ENCODE measurements at places on chromosomes 16 and 17.

DNA sequence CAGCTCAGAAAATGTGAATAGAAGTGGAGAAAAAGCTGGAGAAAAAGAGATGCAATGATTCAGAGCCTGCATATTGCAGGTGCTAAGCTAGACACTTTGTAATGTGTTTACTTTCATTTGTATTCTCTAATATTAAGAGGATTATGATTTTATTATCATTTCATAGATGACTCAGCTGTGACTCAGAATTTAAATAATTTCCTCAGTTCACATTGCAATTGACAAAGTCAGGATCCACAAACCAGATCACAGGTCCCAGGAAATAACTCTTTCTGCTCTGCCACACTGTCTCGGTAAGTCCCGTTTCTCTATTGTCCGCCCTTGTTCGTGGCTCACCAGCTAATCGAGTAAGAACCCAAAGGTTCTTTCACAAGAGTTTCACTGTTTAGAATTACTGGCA lies 235.4 kb upstream of the MON1B start:
- DNase-seq = no peak

DNA sequence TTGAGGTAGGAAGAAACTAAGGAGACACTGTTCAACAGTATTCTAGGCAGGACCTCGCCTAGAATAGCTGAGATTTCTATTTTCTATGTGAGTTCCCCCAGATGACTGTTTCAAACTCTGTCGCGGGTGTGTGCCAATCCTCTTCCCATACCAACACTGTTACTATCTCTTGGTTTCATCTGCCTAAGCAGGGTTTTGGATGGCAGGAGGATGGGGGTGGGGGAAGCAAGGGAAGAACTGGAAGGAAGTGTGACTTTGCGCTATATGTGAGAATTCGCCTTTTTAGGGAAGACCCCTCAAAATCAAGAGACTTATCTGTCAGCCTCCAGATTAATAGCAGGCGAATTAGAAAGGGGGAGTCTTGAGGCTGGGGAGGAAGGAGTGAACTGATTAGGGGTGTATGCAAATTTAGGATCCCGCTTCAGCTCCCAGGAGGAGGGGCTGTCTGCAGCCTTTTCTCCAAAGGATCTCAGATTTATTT lies 521 bp upstream of the G6PC3 start:
- no peak for DNase-seq

DNA sequence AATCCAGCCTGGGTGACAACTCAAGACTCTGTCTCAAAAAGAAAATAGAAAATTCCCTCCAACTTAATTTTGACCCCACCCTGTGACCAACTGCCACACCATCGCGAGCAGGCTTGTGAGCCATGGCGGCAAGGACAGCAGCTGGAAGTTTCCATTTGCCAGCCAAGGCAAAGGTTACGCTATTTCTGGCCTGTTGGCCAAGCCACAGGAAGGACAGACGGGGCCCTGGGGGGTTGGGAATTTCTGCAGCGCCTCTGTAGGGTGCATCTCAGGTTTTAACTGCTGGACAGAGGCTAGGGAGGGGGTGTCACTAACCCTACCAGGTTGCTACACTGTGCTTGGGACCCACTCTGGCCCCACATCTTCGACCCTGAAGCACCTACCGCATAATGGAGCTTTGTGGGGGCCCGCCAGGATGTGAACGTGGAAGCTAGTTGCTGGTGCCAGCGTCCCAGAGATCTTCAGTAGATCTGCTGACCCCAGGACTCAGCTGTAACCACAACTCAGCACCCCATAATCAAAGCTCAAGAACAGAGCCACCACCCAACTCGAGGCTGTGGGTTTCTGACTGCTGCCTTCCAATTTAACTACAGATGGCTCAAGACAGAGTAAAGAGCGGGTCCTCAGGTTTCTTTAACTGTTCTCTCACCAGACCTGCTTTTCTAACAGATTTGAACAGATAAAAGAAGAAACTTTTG lies 10.9 kb downstream of the KIFC3 start:
- DNase-seq = no peak

GRCh38 chr16:69804297-69804696 lies 42.2 kb downstream of the WWP2 start:
- DNase-seq = no peak

DNA sequence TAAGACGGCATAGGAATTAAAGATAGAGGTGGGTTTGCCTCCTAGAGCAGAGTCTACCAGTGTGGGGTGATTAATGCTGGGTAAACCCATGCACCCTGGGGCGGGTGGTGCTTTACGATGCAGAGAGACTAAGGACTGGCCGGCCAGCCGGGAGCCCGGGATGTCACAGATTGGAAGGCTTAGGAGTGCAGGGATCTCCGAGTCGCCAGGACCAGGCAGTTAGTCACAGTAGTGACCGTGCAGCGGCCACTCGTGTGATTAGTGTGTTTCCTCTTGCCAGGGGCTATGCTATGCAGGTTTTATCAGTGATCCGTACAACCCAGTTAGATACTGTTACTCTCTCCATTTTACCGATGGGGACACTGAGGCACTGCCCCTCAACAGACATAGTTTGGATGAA lies 10.4 kb downstream of the CMIP start:
- no peak for DNase-seq

DNA sequence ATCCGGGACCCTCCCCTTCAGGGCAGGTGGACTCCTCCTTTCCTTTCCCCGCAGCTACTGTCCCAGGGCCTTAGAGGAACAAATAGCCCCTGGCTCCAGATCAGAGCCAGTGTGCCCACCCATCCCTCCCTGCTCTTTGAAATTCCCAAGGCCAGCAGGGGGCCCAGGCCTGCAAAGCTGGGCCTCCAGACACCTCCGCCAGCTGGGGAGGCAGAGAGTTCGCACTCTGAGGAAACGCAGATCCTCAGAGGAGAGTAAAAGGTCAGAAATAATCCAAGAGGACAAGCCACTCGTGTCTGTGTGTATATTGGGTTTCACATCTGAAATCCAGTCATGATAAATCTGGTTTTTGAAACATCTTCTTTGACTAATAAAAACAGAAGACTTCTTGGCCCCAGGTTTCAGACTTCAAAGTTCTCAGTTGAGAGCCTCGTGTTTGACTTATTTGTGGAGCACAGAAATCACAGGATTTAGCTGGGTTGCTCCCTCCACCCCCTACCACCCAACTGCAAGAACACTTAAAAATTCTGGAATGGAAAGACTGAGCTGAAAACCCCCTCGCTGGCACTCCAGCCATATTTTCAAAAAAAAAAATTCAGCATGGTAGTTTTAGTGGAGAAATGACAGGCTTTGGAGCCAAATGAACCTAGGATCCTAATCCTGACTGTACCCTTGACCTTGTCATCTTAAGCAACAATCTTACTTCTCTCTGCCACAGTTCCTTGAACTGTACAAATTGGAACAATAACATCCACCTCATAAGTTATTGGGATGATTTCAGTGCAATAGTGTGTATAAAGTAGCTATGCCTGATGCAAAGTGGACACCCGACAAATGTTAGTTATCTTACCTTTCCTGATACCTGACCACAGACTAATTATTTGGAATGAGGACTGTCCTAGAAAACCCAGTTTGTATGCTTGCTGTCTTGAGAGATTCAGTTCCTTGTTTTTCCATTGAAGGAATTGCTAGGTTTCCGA lies 44.5 kb upstream of the TBX2 start:
- DNase-seq = no peak

DNA sequence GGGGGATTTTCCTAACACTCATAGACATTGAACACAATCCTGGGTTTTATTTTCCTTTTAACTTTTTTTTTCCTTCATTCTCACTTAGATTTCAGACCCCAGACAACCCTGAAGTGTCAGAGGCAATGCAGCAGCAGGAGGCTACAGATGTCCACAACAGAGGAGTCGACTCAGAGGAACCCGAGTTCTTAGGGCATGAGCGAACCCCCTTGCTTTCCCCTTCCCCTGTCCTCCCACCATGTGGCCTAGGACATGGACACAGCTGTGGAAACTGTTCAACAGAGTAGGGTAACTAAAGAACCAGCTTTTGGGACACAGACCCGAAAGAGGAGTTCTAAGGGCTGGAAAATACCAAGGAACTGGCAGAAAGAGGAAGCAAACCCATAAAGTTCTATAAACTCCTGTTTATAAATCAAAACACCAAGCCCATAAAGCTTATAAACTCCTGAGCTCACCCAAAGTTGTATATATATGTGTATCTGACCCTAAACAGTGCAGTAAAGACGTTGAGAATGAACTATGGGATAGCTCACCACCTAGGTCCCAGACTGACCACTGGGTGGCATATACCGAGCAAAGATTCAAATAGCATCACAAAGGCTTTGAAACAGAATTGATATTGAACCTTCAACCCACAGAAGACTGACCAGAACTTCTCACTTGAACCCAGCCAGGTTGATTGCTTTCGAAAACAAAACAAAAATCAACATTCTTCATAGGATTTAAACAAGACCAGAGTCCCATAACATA lies 33.9 kb downstream of the CMTM4 start:
- DNase-seq = peak; percentile 55

DNA sequence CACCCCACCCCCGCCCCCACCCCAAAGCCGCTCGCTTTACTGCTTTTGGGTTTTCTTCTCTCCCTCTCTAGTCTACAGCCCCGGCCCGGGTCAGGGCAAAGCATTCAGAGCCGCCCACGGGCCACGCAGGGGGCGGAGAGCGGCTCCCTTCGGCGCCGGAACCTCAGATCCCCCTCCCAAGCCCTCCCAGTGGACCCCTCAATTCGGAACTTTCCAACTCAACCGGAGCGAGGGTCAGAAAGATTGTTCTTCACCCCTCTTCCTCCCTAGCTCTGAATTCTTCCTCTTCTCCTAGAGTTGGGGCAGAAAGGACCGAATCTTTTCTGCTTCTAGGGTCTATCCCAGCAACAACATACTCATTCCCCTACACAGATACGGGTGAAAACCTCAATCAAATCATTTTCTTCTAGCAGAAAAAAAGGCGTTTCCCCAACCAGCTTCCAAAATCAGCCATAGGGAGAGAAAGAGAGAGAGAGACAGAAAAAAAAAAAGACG lies 1.0 kb downstream of the HOXB2 start:
- no peak for DNase-seq

DNA sequence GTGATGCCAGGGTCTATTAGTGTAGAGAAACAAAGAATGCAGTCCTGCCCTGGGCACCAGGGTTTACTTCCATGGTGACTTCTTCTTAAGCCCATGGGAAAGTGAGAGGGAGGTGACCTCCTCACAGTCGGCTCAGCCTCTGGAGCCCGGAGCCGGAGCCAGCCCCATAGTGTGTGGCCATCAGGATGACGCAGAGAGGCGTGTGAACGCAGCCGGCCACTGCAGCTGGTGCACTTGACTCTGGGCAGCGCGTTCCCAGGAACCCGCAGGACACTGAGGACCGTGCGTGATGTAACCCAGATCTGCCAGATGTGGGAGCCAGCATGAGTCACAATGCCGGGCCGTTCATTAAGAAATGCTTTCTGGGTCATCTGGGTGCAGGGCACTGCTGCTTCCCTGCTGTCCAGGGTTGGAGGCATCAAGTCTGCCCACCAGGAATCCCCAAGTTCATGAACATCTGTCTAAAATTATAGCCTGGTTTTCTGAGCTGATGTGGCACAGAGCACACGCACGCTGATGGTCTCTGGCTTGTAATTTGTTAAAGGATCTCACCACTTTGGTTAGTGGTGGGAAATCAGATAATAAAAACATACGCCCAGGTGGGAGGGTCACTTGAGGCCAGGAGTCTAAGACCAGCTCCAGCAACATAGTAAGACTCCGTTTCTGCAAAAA lies 114.1 kb downstream of the PITPNC1 start:
- DNase-seq = no peak

GRCh38 chr17:69511250-69511649 lies 96.8 kb downstream of the MAP2K6 start:
- no peak for DNase-seq

DNA sequence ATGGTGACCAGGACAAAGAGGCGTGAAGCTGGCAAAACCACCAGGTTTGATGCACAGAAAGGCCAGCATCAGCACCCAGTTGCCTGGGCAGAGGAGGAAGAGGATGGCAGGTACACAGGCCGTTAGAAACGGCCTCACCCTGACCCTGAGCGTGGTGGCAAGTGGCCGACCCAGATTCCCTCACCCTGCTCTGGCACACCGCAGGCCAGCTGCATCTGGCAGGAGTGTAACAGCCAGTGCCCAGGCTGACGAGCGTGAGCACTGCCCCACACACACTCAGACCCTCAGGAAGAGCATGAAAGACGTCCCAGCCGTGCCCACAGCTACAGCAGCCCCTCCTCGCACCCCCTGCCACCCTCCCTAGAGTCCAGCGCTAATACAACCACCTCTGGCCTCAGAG lies 82.0 kb downstream of the ANKRD11 start:
- no peak for DNase-seq

GRCh38 chr17:43900183-43900857 lies 7.0 kb downstream of the MPP2 start:
- DNase-seq = peak; percentile 91

- no peak for DNase-seq
Observed at GRCh38 chr16:78461496-78462287, 362.2 kb downstream of the WWOX start.

DNA sequence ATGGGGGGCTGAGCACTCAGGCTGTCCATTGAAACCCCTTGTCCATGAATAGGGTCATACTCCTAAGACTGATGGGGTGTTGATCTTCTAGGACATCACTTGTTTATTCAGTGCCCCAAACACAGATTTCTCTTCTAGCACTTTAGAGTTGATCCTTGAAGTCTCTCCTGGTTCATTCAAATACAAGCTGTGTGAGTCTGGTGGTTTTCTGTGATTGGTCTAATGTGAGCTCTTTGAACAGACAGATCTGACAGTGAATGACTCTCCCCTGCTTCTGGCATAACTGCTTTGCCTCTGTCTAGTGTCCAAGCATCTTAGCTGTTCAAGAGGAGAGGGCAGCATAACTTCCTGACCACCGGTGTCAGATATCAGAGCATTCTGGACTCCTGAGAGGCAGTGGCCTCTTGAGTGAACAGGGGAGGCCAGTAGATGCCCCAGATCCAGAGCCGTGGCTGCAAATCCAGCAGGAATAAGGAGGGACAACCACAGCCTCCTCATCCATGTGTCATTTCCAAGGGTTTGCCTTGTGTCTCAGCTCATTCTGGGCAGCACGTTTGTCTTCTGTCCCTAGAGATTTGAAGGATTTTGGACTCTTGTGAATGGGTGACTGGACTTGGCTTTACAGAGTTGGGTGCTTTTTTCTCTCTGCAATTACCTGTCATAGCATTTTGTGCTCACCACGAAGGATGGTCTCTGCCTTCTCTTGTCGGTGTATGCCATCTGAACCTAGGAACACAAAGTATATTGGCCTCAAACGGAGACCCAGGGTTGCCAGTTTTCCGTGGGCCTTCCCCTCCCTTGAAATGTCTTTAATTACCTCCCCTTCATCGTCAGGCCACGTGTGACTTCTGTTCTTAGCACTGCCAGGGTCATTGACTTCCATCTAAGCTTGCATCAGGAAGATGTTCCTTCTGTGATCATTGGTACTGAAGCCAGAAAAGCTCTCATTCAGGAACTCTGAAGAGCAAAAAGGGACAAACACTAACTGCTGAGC lies 13.9 kb upstream of the CLEC18C start:
- DNase-seq = no peak

DNA sequence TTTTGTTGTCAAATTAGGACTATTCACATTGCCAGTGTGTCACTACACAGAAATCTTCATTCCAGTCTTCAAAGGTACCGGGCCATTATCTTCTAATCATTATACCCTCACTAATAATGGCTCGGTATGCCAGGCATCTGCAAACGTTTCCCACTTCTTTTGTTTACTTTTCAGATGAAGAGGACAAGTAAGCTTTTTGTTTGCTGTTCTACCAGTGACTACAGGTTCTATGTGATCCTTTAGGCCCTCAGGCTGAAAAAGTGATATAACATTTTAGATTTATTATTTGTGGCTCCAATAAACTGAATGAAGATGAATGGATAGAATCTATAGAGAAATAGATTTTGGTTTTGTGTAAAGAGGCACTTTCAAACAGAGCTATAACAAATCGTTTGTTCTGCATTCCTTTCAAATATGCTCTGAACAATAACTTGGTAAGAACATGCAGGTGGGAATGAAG lies 403 bp upstream of the KRTAP3-1 start:
- DNase-seq = no peak

Measured in AML-193 (cell line).